Stimulated activated CD8-positive, alpha-beta memory T cell treated with anti-CD3 and anti-CD28 coated beads, Interleukin-15, amount 100 ng/mL, for 4 hours (primary cell): ENCODE measurements at places on chromosomes 4 and X.

DNA sequence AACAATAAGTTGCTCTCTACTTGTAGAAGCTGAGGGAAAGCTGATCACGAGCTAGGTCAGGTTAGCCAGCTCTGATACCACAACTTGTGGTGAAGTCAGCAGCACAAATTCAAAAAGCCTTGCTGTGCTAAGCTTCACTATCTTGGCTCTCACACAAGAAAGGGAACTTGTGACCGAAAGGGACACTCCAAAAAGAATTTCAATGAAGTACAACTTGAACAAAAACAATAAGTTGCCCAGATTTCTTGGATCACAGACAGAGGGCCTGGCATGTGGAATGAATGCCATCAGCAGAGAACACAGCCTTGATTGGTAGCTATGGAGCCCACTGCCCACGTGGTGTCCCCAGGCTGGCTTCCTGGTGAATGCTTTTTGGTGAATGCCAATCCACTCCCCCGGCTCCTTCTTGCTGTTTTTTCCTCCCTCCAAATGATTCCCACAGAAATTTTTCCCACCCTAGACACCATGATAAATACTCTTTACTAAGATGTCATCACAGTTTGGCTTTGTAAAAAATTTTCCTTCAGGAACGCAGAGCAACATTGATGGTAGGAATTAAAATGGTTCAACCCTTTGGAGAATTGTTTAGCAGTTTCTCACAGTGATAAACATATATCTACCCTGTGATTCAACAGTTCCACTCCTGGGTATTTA, 82.6 kb downstream of the ANXA3 start:
- no peak for DNase-seq

DNA sequence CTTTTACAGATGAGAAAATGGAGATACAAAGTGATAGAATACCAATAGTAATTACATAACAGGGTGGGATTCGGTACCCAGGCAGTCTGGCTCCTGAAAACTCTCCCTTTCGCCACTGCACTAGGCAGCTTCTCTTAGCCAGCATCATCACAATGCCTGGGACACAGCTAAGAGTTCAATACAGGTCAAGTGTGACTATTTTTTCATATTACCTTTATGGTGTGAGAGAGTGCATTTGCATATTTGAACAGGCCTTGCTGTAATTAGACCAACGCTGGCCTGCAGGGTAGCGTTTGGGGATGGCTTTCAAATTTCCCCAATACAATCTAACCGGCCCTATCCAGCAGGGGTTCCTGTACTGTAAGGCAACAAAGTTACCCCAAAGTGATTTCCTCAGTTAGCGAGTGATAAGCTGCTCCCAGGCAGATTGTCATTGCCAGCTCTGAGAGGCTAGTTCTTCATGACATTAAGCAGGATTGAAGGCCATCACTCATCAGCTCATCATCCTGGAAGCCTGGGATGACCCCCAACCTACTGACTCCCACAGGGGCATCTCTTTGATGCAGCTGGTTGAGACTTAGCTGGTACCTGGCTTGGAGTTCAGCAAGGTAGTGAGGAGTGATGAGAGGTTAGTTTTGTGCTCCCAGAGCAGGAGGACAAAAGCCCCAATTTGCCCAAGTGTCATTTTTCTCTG, 836.8 kb upstream of the LCORL start:
- DNase-seq, result no peak

DNA sequence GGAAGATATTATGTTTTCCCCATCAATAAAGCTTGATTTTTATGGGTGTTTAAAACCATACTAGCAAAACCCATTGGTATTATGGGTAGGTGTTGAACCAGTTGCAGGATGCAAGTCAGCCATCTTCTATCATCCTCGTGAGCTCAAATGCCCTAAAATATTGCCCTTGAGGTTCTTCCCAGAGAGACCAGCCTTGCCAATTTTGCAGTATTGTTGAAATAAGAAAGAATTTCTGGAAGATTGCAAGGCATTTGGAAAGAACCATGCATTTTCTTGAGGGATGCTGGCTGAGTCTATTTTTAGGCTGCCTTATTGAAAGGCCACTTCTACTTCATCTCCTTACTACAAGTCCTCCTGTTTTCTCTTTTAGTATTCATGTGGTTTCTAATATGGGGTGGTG, 60.9 kb upstream of the SOD3 start:
- no peak for DNase-seq

DNA sequence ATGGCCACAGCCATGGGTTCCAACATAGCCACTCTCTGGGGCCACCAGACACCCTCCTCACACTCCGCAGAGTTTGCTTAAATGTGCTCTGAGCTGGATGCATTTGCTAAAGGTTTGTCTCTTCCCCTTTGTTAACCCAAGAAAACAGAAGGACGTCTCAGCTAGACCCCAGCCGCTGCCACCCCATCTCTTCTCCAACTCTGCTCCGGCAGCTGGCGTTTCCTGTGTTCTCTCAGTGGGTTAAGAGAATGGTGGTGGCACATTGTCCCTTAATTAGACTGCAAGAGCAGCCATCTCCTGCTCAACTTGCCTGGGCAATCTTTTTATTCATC, 43.7 kb upstream of the FAM9C start:
- no peak for DNase-seq

DNA sequence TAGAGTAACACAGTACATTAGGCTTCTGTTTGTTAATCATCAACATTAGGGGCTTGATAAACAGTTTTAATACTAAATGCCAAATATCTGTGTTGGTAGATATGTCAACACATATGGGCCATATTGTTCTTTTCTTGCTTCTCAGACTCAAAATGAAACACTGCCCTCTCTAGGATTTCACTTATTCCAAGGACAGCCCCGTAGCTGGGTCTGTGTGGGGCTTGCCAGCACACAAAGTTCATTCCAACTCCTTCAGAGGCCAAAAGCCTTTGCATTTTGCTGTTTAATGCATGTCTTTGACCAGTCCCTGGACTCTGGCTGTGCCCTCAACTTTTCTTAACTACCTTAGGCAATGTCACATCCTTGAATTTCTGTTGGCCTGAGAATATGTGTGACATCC, 102.0 kb upstream of the ZNF827 start:
- DNase-seq, result no peak

GRCh38 chr4:152606753-152607152, 70.9 kb upstream of the FBXW7 start:
- DNase-seq, result no peak

DNA sequence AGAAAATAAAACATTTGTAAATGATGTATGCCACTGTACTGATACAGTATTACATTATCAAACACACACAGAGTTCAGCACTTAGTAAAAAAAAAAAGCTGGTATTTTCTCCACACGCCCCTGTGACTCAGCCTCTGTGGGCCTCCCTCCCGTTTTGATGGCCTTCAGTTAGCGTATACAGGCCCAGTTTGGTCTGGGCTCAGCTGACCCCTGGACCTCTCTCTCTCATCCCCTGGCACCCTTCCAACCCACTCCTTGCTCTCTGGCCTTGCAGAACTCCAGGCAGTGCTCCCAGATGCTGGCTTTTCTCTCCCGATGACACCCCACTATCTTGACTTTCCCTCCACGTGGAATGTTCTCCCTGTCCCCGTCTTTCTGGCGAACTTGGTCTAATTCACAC, 89.0 kb upstream of the LIMCH1 start:
- no peak for DNase-seq

GRCh38 chr4:184649971-184650855, 675 bp downstream of the PRIMPOL start:
- no peak for DNase-seq

- DNase-seq, result no peak
Observed at GRCh38 chr4:84678976-84679744, 96.2 kb downstream of the CDS1 start.

DNA sequence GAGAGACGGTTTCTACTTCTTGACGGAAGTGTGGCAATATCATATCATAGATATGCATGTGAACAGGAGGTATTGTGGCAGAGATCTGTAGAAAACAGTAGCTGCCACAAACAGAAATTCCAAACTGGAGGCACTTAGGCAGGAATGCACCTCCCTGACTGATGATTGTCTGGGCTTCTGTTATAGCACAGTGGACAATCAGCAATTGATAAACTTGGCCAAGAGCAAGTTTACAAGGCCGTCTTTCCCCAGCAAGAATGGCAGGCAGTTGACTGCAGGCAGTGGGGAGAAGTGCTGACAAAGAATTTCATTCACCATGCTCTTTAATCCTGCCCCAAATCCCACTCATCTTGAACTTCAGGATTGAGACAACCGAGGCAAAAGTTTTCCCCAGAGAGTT, 114.4 kb upstream of the STOX2 start:
- no peak for DNase-seq

- DNase-seq, result no peak
Observed at GRCh38 chr4:94852616-94853015, 94.9 kb downstream of the BMPR1B start.

DNA sequence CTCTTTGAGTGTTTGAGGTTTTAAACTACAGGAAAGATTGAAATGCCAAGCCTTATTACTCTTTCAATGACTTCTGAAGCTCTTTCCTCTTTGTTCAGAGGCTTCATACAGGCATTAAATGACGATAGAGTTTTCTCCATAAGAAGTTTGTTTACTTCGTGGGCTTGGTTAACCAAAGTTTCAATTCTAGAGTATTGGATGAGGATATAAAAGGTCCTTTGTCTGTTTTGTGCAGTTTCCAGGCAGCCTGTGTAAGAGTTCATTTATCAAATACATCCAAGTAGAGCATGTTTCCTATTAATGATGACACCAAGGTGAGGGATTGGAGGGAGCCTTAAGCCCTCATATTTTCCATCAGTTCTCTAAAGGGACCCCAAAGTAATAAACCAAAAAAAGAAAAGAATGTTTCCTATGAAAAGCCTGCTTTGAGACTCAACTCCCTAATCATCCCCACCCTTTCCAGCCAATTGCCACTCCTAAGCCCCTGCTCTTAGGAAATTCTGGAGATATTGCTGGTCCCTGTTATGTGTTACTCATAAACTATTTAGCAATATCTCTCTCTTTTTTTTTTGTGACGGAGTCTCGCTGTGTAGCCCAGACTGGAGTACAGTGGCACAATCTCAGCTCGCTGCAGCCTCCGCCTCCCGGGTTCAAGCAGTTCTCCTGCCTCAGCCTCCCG, 106.2 kb upstream of the IL13RA1 start:
- DNase-seq, result no peak

GRCh38 chr4:78939667-78940008, 400 bp upstream of the PAQR3 start:
- no peak for DNase-seq

GRCh38 chr4:94897023-94897422, 139.3 kb downstream of the BMPR1B start:
- DNase-seq, result no peak

DNA sequence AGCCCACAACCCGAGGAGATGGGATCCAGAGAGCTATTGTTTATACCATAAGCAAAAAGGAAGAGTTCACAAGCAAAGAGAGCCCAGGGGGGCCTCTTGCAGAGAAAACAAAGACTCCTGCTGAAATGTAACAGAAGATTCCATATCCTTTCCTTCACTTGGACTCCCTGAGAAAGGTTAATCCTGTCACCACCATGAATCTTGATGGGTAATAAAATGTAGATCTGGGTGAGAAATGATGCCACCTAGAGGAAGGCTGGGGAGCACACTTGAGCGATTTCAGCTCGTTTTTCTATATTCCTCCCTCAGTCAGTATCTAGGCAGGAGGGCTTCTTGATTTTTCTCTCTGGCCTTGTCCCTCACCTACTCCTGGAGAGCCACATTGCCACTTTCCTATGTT, 10.2 kb upstream of the KCNE5 start:
- DNase-seq, result no peak

DNA sequence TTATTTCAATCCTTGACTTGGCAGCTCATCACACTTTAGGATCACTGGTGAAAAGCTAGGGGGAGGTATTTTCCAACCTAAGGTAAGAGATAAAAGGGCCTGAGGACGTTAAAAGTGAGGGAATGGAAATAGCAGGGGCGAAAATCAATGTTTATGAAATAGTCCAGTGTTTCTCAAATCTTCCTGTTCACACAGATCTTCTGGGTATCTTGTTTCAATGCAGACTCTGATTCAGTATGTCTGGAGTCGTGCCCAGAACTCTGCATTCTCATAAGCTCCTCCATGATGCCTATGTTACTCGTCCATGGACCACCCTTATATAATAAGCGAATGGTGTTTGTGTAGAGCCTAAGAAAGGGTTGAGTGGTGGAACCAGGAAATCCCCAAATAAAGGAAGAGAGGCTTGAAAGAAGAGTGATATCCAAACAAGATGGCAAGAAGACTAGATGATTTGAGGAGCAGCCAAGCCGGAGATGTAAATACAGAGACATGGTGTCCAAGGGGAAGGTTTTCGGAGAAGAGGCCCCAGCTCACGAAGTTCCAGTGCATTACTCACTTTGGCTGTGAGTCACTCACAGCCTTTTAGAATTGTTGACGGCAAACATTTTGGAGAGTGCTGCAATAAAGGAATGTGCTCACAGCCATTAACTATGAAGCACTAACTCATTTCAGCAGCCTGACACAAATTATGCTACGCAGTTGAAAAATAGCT, 215.6 kb upstream of the PPARGC1A start:
- no peak for DNase-seq

GRCh38 chrX:38704146-38704882, 96.9 kb upstream of the MID1IP1 start:
- DNase-seq, result no peak

DNA sequence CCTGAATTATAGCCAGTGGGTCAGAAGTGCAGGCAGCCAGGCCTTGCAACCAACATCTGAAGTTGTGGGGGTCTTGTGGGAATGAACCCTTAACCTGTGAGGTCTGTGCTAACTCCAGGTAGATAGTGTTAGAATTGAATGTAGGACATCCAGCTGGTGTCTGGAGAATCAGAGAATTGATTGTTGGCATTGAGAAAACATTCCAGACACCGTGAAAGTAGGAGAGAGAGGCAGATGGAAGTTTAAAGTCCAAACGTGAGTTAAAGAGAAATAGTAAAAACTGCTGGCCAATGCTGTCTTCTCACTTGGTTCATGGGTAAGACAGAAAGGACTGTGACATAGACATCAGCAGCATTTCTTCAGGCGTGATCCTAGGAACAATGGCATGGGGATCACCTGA, 27.7 kb downstream of the CASP3 start:
- no peak for DNase-seq

GRCh38 chrX:13125188-13125587, 80.8 kb upstream of the FAM9C start:
- no peak for DNase-seq

DNA sequence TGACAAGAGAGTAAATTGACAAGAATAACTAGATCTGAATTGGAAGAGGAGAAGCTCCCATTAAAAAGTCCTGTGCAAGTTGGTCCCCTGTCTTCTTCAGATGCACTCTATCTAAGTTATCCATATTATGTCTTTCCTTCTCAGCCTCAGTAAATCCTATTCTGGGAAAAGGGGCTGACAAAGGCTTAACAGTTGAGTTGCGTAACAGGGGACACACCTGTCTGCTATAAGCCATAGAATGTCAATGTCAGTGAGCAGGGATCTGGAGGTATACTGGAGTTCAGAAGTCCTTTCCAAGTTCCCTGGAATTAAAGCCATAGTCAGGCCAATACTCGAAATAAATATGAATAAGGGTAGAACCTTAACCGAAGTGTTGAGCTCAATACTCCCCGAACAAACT, 26.3 kb upstream of the TNIP3 start:
- DNase-seq, result no peak

DNA sequence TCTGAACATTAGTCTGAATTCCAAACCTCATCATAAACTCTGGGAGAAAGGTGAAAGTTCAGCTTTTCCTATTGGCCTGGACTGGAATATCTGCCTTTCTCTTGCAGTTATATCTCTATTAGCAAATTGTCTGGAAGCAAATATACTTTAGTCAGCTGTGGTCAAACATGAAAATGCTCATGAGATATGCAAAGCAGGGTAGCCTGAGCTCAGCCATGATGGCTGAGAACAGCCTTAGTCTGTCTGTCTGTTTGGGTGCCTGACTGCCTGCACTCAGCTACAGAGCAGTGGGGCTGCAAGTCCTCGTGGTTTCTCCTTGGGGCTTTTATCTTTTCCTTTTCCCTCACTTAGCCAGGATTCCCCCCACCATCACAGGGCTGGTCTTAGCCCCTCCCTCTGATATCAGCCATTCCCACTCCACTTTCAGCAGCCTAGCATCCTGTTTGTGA, 19.5 kb upstream of the PGRMC2 start:
- DNase-seq, result no peak
